T-cell (primary cell): ENCODE measurements at places on chromosomes 6 and 20. TPM values are rescaled to one million over a fixed set of nuclear protein-coding genes. Genes with fewer than 3 reads are reported as not detected.

DNA sequence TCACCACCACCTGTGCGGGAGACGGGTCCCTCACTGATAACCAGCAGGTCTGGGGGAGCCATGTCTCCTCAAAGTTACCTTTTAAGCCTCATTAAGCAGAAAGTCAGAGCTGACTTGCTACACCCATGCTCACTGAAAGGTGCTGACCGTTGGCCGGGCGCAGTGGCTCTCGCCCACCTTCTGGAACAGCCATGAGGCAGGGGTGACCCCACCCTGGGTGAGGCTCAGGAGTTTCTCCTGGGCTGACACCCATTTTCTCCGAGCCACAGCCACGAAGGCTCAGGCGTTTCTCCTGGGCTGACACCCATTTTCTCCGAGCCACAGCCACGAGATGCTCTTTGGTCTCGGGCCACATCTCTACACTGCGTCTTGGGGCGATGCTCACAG is 10.2 kb downstream of the BHLHE23 start:
- H3K27ac ChIP-seq = no peak overlapping the region
- no peak for DNase-seq
- no peaks in the 10 kb centered on the region for H3K4me1 ChIP-seq

The PNPLA1 gene
- total RNA-seq = 0.20 TPM

DNA sequence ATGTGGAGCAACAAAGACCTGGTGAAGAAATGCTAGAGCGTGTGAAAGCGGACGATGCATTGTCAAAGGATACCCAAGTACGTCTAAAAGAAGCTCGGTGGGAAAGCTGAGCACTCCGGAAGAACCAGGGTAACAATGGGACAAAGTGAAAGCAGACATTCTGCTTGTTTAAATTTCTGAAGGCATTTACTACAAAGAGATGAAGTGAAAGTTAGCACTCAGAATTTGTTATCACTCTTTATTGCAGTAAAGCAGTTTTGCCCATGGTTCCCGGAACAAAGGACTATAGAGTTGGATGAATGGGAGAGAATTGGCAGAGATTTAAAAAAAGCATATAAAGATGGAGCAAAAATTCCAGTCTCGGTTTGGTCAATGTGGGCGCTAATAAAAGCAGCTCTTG is 12.8 kb upstream of the IRAK1BP1 start:
- H3K4me1 ChIP-seq = no peaks in the 10 kb centered on the region
- no peak overlapping the region for H3K4me3 ChIP-seq
- H3K36me3 ChIP-seq = no peaks in the 10 kb centered on the region
- no peak for DNase-seq

GRCh38 chr20:9359561-9360308 is 154.7 kb upstream of the LAMP5 start:
- H3K4me3 ChIP-seq = no peak overlapping the region
- H3K27me3 ChIP-seq = no peaks in the 10 kb centered on the region
- no peak for DNase-seq

GRCh38 chr6:36136034-36136433 is 5.7 kb downstream of the MAPK13 start:
- no peak overlapping the region for H3K4me3 ChIP-seq
- peaks cover 16% of the 10 kb centered on the region for H3K36me3 ChIP-seq
- peaks cover 2% of the 10 kb centered on the region for H3K4me1 ChIP-seq

- no peaks in the 10 kb centered on the region for H3K36me3 ChIP-seq
- DNase-seq = no peak
- no peak overlapping the region for H3K4me3 ChIP-seq
- no peaks in the 10 kb centered on the region for H3K4me1 ChIP-seq
- H3K27me3 ChIP-seq = peaks cover 5% of the 10 kb centered on the region
Measured at GRCh38 chr20:13130707-13131103, 90.4 kb upstream of the ISM1 start.

DNA sequence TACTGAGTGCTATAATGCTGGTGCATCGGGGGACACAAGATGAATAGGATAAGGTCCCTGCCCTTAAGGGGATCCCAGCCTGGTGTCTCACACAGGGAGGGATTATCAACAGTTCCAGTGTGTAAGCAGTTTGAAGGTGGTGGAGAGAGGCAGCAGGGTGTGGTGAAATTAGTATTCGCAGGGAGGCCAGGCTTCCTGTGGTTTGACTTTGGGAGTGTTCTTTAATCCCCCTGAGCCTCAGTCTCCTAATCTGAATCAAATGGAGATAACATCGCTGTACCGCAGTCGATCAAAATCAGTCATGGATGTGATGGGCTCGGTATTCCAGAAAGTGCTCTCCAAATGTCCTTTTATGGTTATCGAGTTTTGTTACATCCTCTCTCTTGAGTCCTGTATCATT is 288.1 kb upstream of the SUPT3H start:
- H3K4me1 ChIP-seq = peaks cover 20% of the 10 kb centered on the region
- no peak for DNase-seq

The UBD gene
- 0.32 TPM for total RNA-seq

The TRIM10 gene
- not detected for total RNA-seq

GRCh38 chr6:158415666-158416065 is 103.4 kb downstream of the TULP4 start:
- DNase-seq = no peak
- H3K4me3 ChIP-seq = no peak overlapping the region
- H3K4me1 ChIP-seq = no peaks in the 10 kb centered on the region
- H3K27ac ChIP-seq = no peak overlapping the region

DNA sequence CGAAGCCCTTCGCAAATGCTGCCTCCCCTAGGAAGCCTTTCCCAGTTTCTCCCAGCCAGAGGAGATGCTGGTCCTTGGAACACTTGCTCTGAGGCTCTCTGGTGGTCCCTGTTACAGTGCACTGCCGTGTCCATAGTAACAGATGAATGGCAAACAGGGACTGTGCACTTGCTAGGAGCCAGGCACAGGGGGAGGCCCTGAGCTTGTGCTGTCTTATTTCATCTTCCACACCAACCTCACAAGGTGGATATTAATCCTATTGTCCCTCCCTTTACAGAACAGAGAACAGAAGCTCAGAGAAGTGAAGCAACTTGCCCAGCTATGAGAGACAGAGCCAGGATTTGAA is 19.0 kb downstream of the SRC start:
- H3K27ac ChIP-seq = no peak overlapping the region
- no peaks in the 10 kb centered on the region for H3K27me3 ChIP-seq
- no peak for DNase-seq
- H3K4me1 ChIP-seq = no peaks in the 10 kb centered on the region

- peaks cover 4% of the 10 kb centered on the region for H3K36me3 ChIP-seq
- H3K27me3 ChIP-seq = no peaks in the 10 kb centered on the region
- H3K4me3 ChIP-seq = no peak overlapping the region
- no peak overlapping the region for H3K27ac ChIP-seq
- H3K4me1 ChIP-seq = no peaks in the 10 kb centered on the region
Measured at GRCh38 chr20:20410678-20411077, 42.8 kb downstream of the INSM1 start.

GRCh38 chr20:11051136-11051535 is 377.3 kb upstream of the JAG1 start:
- no peak overlapping the region for H3K27ac ChIP-seq
- H3K4me3 ChIP-seq = no peak overlapping the region
- DNase-seq = no peak
- no peaks in the 10 kb centered on the region for H3K27me3 ChIP-seq
- H3K36me3 ChIP-seq = no peaks in the 10 kb centered on the region

DNA sequence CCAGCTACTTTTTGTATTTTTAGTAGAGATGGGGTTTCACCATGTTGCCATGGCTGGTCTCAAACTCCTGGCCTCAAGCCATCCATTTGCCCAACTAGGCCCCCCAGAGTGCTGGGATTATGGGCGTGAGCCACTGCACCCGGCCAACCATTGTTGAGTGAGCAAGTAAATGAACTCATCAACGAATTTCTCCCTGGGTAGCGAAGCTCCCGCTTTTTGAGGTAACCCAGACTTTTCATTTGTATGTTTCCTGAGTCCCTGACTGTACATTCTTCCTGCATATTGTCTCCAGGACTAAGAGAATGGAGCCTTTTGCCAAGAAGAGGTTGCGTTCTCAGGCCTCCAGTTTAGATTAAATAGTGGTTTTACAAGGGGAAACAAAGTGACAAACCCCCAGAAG is 36.4 kb downstream of the RIPOR3 start:
- no peak overlapping the region for H3K4me3 ChIP-seq
- DNase-seq = no peak
- H3K4me1 ChIP-seq = no peaks in the 10 kb centered on the region
- no peaks in the 10 kb centered on the region for H3K36me3 ChIP-seq

GRCh38 chr6:154246723-154247118 is 109.9 kb downstream of the IPCEF1 start:
- no peak for DNase-seq
- no peaks in the 10 kb centered on the region for H3K27me3 ChIP-seq
- H3K4me1 ChIP-seq = peaks cover 49% of the 10 kb centered on the region
- H3K4me3 ChIP-seq = peak overlapping the region; percentile 77
- peaks cover 18% of the 10 kb centered on the region for H3K36me3 ChIP-seq
- peak overlapping the region; percentile 88 for H3K27ac ChIP-seq

DNA sequence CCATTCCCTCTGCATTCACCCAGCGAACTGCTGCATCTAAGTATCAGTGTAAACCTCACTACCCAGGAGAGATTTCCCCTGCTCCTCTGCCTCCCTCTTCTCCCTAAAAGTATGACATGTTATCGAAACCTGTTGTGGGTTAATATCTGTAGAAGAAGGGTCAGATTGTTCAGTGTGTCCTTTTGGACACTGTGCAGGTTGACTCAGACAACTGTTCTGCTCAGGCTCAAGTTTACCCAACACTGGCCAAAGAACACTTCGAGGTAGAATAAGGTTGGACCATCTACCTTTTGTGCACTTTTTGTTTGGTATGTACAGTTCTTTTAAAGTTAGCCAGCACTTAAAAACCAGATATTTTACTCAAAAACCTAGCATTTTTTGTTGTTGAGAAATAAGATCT is 4.6 kb downstream of the NT5DC1 start:
- H3K27ac ChIP-seq = no peak overlapping the region
- DNase-seq = no peak
- H3K36me3 ChIP-seq = peaks cover 25% of the 10 kb centered on the region

The DDX39B gene
- 631 TPM for total RNA-seq

- no peak overlapping the region for H3K27ac ChIP-seq
- H3K36me3 ChIP-seq = no peaks in the 10 kb centered on the region
- no peaks in the 10 kb centered on the region for H3K27me3 ChIP-seq
- no peak for DNase-seq
Measured at GRCh38 chr6:134678436-134678889, 271.4 kb downstream of the ALDH8A1 start.

GRCh38 chr20:7113577-7114466 is 346.3 kb downstream of the BMP2 start:
- DNase-seq = no peak
- H3K4me1 ChIP-seq = no peaks in the 10 kb centered on the region
- H3K36me3 ChIP-seq = no peaks in the 10 kb centered on the region
- H3K4me3 ChIP-seq = no peak overlapping the region
- no peaks in the 10 kb centered on the region for H3K27me3 ChIP-seq

DNA sequence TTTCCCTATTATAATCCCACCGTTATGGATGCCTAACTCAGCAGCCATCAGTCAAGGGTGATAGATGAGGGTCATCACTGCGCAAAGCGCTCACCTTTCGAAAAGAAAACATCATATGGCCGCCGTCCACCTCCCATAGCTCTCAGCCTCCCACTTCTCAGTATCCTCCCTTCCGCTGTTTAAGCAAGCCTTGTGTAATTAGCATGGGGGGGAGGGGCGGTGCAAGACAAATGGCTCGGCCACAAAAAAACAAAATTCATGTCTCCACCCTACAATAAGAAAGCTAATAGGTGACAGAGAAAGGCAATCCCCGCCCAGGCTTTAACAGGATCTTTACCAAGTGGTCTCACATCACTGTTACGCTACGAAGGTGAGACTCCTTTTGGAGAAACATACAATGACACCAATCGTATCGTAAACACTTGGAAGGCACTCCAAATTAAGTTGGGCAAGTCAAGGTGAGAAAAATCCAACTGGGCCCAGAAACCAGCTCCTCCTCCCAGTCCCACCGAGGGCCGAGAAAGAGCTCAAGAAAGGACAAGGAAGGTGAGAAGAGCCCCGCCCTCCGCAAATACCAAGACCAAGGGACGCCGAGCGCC is 645 bp downstream of the DDX39B start:
- DNase-seq = peak; percentile 83
- H3K4me1 ChIP-seq = peaks cover 42% of the 10 kb centered on the region
- peak overlapping the region; percentile 99 for H3K4me3 ChIP-seq
- H3K27me3 ChIP-seq = no peaks in the 10 kb centered on the region
- peak overlapping the region; percentile 99 for H3K27ac ChIP-seq

GRCh38 chr6:125747589-125748405 is 1.6 kb upstream of the HEY2 start:
- peak; percentile 12 for DNase-seq
- peaks cover 6% of the 10 kb centered on the region for H3K27me3 ChIP-seq
- H3K36me3 ChIP-seq = no peaks in the 10 kb centered on the region
- peak overlapping the region; percentile 86 for H3K4me3 ChIP-seq
- H3K27ac ChIP-seq = no peak overlapping the region
- peaks cover 34% of the 10 kb centered on the region for H3K4me1 ChIP-seq

The CCN2 gene
- total RNA-seq = not detected

DNA sequence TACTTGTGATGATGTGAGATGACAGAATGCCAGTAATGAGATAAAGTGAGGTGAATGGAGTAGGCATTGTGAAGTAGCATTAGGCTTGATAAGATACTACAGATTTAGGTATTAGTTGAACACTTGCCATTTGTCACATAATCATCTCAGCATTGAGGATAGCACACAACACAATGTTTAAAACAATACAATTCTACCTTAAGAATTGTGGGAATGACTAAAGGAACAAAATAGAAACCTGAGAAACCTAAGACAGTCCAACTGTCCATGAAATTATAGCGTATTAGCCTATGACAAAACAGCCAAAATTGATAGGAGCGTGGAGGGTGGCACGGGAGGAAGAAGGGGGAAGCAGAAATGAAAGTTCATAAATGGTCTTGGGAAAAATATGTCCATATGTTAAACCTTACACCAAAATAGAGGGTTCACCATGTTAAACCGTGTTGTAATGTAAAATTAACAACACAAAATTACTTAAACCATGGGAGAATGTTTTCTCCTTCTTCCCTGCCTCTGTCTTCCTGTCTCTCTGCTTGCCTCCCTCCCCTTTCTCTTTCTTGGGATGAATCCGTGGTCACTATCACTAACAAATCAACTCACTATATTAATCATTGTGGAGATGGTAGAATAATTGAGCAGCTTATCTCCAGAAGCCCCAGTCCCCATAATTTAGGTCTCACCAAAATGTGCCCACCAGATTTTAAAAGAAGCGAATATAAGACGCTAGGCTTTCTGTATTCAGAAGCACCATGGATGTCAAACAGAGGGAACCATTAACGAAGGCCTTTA is 33.0 kb upstream of the HFE start:
- no peaks in the 10 kb centered on the region for H3K36me3 ChIP-seq
- no peaks in the 10 kb centered on the region for H3K27me3 ChIP-seq
- peak overlapping the region; percentile 96 for H3K27ac ChIP-seq

DNA sequence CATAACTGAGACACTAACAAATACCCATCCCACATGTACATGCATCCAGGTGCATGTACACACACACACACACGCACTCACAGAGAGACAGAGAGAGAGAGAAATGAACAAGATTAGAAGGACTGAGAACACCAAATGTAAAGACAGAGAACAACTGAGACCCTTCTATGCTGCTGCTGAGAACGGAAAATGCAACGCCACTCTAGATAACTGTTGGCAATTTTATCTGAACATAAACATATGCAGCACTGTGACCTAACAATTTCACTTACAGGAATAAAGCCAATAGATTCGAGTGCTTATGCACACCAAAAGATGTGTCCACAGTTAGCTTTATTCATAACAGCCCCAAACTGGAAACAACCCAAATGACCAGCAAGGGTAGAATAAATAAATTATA is 103.8 kb upstream of the LY86 start:
- no peaks in the 10 kb centered on the region for H3K36me3 ChIP-seq
- peaks cover 3% of the 10 kb centered on the region for H3K27me3 ChIP-seq
- no peak overlapping the region for H3K4me3 ChIP-seq
- DNase-seq = no peak
- no peaks in the 10 kb centered on the region for H3K4me1 ChIP-seq
